ENCODE measurements at places on chromosomes 12 and 14.

- no peak for DNase-seq
Measured at GRCh38 chr12:128519426-128519825, 252.5 kb downstream of the TMEM132C start.

- DNase-seq: peak; percentile 18
Measured at GRCh38 chr14:89164168-89165073, 252.6 kb downstream of the FOXN3 start.

DNA sequence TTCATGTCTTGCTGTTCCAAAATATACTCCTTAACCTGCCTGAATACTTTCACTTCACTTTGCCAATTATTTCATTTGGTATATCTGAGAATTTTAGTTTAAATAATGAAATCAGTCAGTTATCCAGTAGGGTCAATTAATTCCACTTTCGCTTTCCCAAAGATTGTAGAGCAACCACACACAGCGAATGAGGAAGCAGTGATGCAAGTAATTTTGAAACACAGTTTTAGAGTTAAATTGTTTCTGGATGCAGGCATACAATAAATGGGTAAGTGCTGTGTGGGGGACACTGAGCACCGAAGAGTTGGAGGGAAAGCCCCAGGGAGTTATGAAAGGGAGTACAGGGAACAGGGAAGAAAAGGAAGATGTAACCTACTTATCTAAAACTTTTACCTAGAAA, 62.8 kb downstream of the TSHR start:
- DNase-seq: no peak

GRCh38 chr12:110174373-110174996, 50.3 kb downstream of the IFT81 start:
- DNase-seq: no peak

- DNase-seq: no peak
Measured at GRCh38 chr14:65224799-65225198, 122.5 kb upstream of the MAX start.

DNA sequence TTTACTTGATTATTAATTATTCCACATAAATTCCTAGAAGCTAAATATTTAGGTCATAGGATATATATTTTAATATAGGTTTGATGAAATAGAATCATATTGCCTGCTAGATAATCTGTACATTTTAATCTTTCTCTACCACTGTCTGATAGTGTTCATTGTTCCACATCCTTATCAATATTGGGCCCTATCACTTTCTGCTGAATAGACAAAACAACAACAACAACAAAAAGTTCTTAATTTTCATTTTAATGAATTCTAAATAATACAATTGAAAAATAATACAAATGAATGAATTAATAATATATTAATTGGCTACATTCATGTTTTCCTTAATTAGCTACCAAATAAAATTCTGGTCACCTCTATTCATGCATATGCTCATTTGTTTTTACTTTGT, 1437.2 kb downstream of the LRFN5 start:
- DNase-seq: no peak

DNA sequence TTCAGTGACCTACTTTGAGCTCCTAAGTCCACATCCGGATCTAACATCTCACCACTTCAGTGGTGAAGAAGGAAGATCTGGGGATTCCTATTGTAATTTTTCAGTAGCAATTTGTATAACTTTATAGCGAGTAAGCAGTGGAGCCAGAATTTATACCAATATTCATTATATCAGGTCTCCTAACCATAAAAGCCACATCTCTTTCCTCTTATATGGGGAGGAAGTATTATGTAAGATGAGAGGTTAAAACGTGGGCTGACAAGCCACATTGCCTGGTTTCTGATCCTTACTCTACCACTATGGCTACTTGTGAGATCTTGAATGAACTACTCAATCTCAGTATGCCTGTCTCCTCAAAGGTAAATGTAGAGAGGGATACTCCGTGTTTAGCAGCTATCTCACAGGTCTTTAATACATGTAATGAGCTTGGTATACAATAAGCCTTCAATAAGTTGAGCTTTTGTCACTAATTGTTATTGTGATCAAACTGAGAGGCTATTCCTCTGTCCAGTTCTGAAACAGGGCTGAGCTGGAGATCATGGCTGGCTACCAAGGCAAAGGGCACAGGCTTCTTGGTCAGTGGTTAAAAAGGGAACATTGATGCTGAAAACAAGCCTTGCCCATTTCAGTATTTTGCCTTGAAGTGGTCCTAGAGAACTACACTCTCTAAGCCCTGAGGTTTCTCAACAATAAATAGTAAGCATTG, 3.3 kb upstream of the TMEM117 start:
- DNase-seq: no peak

- no peak for DNase-seq
Measured at GRCh38 chr12:76006028-76006925, 25.3 kb downstream of the PHLDA1 start.

- DNase-seq: no peak
Measured at GRCh38 chr14:99377951-99378350, 102.7 kb downstream of the SETD3 start.

- DNase-seq: no peak
Measured at GRCh38 chr12:114671443-114672411, 12.2 kb downstream of the TBX3 start.

- DNase-seq: no peak
Measured at GRCh38 chr12:67427336-67427735, 158.2 kb downstream of the CAND1 start.

Measured in CD4-positive, alpha-beta T cell treated with Interleukin-4 for 1 hour (primary cell).